ENCODE measurements at places on chromosomes 6 and 20.

GRCh38 chr6:43909474-43910148, 139.6 kb downstream of the VEGFA start:
- DNase-seq = no peak

GRCh38 chr20:62885896-62886708, 24.5 kb upstream of the TCFL5 start:
- no peak for DNase-seq

DNA sequence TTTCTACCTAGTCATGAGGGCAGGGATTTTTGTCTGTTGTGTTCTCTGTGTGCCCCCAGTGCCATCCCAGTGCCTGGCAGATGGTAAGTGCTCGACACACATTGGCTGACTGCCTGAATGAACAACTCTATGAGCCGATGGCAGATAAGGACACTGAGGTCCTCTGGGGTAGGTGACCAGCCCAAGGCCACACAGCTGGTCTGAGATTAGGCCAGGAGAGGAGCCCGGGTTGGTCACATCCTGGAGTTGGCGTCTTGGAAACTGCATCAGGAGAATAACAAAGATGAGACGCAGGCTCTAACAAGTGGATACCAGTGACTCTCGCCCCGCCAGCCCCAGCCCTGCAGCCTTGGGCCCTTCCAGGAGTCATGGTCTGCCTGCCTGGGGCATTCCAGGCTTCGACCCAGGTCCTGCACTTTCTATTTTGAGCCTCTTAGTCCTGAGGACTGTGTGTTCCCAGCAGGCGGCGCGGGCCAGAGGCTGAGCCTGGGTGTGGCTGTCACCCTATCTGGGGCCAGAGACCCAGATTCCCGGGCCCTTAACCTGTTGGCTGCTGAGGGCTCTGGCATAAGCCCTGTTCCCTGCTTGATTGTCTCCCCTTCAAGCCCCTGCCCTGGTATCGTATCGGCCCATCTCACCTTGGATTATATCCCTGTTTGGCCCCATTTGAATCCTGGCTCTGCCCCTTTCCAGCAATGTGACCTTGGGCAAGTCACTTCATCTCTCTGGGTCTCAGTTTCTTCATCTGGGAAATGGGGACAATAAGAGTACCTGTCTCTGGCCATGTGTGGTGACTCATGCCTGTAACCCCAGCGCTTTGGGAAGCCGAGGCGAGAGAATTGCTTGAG, 88.3 kb downstream of the CEBPB start:
- DNase-seq = no peak

DNA sequence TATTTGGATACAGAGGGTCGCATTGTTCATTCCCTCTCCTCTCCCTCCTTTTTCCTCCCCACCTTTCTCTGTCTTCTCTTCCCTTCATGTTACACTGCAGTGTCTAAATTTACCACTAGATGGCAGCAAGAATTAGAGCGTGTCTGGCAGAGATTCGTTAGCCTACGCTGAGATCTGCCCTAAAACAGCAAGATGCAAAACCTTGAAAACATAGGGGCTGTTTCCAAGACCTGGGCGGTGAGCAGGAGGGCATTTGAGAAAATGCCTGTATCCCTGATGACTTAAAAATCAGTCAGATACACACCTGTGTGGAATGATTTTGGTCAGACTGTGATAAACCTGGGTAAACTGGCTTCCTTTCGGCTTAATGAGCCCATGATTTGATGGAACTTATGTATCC, 101.5 kb upstream of the ISM1 start:
- peak; percentile 35 for DNase-seq

GRCh38 chr6:76876922-76877553, 586.3 kb downstream of the HTR1B start:
- DNase-seq = no peak

DNA sequence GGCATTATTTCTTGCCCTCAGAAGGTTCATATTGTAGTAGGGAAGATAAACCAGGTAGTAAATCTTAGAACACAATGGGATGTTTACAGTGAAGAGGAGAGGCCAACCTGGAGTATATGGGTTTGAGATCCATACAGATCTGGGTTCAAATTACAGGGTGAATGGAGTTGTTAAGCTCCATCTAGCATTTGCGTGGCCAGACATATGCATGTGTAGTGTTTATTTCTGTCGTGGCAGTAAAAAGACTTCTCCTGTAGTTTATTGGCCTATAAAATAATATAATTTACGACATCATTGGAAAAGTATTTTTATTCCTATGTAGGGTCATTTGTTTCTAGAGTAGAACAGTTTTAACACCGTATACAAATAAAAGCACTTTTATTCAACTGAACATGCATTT, 25.2 kb upstream of the TULP4 start:
- no peak for DNase-seq

GRCh38 chr6:125821825-125822281, 31.1 kb downstream of the NCOA7 start:
- no peak for DNase-seq

DNA sequence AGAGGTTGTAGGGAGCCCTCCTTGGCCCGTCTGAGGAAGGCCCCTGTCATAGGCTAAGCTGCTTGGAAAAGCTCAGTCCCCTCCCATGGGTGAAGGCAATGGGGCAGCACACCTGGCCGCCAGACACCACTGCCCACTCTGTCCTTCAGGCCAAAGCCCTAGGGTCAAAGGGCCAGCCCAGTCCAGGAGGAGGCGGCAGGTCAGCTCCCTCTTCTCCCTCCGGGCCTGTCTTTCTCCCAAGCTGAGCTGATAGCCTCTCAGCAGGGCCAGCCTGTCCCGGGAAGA, 5.1 kb upstream of the CLPSL2 start:
- DNase-seq = no peak

- no peak for DNase-seq
Measured at GRCh38 chr20:42027746-42028268, 409.6 kb upstream of the CHD6 start.

DNA sequence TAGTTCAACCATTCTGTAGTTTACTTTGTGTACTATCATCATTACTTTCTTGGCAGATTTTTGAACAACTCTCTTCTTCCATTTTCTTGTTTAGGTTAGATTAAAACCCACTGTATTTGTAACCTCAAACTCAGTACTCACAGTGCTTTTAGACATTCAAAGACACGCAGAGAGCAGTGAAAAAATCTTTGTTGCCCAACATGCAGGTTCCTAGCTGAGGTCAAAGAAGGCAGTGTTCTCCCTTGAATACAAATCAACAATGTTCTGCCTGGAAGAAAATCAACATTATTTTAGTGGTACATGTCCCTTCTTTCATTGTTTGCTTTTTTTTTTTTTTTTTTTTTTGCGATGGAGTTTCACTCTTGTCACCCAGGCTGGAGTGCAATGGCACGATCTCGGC, 11.2 kb downstream of the CYB5R4 start:
- no peak for DNase-seq

- no peak for DNase-seq
Measured at GRCh38 chr6:33691456-33692077, 19.9 kb downstream of the UQCC2 start.

DNA sequence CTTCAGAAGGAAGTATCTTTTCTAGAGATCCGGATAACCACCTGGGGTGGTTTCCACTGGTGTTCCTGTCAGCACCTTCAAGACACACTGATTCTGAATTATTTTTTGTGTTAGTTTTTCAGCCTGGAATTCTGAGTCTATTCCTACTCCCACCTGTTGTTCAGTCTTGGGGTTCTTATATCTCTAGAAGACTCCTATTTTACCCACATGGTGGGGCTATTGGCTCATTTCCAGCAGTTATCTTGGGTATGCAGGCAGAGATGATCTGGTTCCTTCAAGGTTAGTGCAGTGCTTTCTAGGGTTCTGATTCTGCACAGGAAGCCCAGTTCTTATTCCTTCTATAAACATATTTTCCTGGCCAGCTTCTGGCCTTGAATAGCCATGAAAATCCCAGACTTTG, 175.6 kb upstream of the PDE7B start:
- DNase-seq = no peak

DNA sequence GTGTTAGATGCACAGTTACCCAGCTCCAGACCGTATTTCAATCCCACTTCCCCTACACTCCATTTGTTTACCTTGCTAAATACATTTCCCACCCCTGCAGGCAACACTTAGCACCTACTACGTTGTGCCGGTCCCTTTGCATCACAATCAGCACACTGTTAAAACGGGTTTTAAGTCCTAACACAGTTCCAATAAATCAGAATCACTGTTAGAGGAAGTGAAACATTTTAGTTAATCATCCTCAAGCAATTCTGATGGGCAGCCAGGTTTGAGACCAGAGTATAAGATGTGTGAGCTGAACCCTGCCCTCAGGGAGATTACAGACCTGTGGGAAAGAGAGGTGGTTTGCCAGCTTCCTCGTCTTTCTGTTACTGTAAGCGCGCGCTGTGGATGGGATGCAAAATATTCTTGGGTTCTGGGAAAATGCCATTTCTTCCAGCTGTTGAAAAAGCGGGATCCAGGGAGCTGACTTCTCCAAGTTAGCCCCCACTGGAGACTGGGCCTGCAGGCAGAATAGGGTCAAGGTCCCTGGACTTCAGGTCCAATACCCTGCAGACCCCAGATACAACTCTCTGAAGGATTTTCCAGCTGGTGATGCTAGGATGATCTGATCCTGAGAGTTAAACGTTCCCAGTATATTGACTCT, 3.1 kb downstream of the ZCCHC3 start:
- DNase-seq = no peak

DNA sequence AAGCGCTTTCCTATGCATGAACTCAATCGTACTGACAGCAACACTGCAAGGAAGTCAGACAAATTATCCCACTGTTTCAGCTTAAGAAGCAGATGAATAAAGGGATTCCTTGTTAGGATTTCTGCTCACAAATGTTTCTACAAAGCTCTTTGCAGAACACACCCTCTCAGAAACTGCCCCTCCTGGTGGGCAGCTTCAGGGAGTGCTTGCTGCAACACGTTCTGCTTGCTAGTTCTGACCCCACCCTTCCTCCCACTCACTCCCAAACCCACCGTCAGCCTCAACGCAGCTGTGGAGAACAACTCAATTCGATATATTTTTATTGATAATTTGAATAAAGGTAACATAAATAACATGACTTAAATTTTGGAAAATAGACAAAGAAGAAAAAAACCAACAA, 250.8 kb upstream of the PRDM1 start:
- DNase-seq = no peak

DNA sequence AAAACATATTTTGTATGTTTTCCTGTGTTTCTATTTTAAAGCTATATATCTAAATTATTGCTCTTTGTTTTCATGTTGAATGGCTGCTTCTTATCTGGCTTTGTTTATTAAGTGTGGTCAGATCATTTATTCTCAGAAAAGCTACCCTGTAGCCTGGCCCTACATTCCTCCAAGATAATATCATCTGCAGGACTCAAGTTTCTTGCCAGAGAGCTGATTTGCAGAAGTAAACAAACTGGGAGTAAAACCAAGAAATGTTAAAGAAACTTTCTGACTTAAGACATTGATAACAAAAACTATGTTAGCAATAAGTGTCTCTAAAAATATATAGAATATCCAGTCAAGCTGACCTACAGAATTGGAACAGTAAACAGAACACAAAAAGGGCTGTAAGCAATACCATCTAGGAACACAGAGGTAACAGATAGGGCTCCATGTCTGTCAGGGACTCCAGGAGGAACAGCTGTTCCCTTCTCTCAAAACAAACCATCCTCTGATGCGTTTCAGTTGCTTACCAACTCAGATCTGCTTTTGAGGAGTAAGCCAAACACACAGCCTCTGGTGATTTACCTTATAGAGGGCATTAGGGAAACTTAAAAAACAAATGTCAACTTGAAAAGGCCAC, 17.5 kb upstream of the CEP85L start:
- DNase-seq = no peak

- peak; percentile 9 for DNase-seq
Measured at GRCh38 chr6:144265390-144265789, 19.7 kb upstream of the UTRN start.

- no peak for DNase-seq
Measured at GRCh38 chr20:1895674-1896483, 672 bp downstream of the SIRPA start.

DNA sequence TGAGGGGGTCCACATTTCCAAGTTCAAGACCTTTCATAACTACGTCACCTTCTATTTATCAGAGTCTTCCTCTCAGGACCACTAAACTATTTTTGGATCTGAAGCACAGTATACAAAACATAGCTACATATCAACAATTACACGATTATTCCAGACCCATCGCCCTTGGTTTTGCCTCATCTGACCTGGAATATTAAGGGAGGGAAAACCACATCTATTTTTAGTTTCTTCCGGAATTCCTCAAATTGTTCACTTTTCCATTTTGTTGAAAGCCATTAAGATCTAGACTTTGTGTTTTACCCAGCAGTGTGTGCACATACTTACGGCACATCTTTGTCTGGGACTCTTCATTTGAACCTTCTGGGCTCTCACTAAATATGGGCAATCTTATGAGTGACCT, 12.0 kb upstream of the ADGRF5 start:
- DNase-seq = no peak

GRCh38 chr20:43949741-43950618, 35.3 kb downstream of the TOX2 start:
- no peak for DNase-seq

- DNase-seq = no peak
Measured at GRCh38 chr20:62141397-62142251, 1.6 kb downstream of the PSMA7 start.

GRCh38 chr20:63180569-63181185, 35.3 kb downstream of the YTHDF1 start:
- no peak for DNase-seq

DNA sequence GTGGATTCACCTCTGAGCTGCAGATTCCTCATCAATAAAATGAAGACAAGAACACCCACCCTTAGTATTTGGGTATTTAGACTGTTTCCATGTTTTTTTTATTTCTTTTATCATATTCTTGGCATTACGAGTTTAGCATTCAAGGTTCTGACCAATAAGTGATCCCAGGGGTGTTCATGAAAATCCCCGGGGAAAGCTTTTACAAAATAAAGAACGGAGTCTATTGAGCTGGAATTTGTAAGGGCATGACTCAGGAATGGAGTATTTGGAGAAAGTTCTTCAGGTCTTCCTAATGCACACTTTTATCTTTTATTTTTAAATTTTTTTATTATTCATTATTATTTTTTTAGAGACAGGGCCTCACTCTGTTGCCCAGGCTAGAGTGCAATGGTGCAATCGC, 19.4 kb upstream of the TOX2 start:
- peak; percentile 72 for DNase-seq
